ENCODE measurements at places on chromosomes 11 and 22.

GRCh38 chr11:88164806-88165585, 10.2 kb downstream of the RAB38 start:
- DNase-seq, result no peak

DNA sequence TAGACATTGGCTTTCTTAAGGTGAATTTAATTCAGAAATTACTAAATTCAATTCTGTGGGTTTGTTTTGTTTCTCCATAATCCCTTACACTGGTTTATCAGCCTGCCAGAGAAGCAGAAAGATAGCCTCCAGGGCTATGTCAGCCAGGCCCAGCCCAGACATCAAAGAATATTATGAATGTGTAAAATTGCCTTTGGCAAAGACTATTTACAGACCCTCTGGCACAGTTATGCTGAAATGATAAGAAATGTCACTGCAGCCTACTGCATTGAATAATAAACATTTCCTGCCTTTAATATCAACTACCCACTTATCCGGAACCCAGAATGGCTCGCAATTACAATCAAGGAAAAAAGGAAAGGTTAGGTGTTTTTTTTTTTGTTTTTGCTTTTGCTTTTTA, 562.5 kb upstream of the LRRC4C start:
- DNase-seq, result no peak

GRCh38 chr11:8268530-8269400, 5.1 kb upstream of the LMO1 start:
- no peak for DNase-seq

GRCh38 chr11:87966694-87967093, 208.5 kb downstream of the RAB38 start:
- DNase-seq, result no peak

Measured in GM13977 (cell line).